BJ (cell line): ENCODE measurements at places on chromosomes 16 and 17.

- DNase-seq: no peak
Observed at GRCh38 chr17:351875-352420, 659 bp downstream of the RPH3AL start.

- DNase-seq: no peak
Observed at GRCh38 chr16:9091867-9092281, 430 bp downstream of the HAPSTR1 start.

GRCh38 chr16:11494433-11494832, 92.3 kb downstream of the LITAF start:
- DNase-seq: no peak

GRCh38 chr16:77396461-77396860, 38.4 kb downstream of the ADAMTS18 start:
- DNase-seq: no peak

DNA sequence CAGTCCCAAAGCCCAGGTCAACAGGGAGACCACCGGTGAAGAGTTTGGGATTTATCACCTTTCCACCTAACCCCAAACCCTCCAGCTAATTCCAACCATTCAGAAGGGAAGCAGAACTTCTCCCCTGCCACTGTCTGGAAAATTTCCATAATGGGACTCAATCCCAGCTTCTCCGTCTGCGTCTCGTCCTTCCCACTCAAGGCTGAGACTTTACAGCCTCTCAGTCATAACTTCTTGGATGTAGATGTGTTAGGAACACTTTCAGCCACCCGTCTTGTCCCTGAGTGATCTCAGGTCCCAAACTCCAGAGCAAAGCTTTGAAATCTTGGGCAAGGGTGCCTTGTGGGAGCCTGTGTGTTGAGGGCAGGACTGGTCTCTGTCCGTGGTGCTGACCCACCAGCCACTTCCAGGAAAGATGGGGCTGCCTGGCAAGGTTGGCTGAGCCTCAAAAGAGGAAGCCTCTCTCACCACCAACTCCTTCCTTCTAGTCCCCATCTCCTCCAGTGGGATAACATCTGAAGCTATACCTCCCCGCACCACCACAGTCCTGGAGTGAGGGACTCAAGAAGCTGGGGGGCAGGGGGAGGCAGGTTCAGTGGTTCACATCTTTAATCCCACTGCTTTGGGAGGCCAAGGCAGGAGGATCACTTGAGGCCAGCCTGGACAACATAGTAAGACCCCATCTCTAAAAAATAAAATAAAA, 9.3 kb downstream of the GAS2L2 start:
- no peak for DNase-seq

- no peak for DNase-seq
Observed at GRCh38 chr17:80919331-80920311, 72.0 kb upstream of the CHMP6 start.

DNA sequence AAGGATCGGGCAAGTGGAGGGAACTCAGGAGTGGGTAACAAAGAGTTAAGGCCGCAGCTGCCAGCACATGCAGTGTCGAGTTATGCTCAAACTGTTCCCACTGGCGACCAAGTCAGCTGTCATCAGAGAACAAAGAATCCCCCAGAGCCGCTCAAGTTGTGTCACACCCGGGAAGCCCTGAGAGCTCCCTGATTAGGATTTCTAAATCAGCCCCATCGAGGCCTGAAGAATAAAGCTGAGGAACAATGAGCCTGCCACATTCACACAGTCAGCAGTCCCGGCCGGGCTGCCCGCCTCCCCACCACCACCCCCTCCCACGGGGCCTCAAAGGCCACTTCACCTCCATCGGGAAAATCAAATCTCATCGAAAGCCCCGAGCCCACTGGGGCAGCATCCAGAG, 84.5 kb downstream of the SOX9 start:
- DNase-seq: no peak

DNA sequence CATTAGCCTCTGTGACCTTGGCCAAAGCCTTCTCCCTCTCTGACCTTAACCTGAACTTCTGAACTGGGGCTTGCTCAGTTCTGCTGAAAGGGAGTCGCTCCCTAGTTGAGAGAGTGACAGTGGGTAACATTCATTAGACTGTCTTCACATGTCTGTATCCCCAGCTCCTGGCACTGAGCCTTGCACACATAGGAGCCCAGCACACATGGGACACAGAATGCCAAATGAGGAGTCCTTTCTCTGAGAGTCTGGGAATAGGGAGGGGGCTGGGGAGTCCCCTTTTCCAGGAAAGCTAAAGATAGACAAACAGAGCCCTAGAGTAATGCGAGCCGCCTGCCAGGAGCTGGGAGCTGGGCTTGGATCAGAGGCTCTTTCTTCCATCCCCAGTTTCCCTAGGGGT, 2.5 kb downstream of the TAC4 start:
- no peak for DNase-seq

DNA sequence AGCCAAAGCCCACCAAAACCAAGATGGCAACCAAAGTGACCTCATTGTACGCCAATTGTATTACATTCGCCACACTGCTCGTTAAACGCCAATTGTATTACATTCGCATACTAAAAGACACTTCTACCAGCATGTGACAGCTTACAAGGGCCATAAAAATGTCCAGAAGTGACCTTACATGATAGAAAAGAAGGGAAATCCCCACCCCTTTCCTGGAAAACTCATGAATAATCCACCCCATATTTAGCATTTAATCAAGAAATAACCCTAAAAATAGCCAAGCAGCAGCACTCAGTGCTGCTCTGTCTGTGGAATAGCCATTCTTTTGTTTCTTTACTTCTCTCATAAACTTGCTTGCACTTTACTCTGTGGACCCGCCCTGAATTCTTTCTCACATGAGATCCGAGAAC, 25.7 kb downstream of the PSMD7 start:
- DNase-seq: no peak

DNA sequence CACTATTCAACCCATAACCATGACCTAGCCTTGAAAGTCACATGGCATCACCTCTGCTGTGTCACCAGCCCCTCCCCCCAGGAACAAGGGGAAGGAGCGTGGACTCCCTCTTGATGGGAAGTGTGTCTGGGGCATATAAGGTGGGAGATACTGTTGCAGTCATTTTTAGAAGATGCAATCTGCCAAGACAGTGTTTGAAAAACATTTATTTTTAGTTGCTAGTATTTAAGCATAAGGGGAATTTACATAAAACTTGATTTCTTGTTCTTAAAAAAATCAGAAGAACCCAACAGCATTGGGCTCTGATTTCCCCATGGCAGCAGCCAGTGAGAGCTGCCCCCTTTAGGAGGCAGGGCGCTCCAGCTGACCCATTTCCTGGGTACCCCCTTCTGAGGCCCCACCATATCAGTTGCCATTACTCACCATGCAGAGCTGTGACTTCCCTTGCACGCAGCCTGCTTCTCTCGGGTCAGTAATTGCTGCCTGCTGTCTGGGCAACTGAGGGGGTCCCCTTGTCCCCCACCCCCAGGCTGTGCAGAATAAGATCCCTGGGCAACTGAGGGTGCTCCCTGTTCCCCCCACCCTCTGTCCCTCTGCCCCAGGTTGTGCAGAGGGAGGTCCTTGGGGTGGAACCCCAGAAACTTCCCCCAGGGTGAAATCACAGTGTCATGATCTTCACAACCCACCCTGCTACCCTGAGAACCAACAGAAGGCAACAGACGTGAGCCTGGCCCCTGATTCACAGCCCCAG, 11.8 kb upstream of the CDC42EP4 start:
- no peak for DNase-seq

DNA sequence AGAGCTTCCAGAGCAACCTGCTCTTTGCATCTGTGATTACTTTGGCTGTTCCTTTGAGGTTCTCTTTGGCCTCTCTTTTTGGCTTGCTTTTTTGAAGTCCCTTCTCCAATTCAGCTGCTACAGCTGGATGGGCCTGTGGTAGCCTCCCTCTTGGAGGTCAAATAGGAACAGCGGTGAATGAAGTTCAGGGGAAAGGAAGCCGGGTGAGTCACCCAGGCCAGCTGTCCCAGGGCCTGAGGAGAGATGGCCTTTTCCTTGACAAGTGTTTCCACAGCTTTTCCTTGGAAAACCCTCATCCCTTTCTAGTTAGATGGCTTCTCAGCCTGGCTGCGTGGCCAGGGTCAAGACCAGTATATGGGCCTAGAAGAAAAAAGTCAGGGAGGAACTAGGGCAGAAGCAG, 103.1 kb downstream of the STX8 start:
- no peak for DNase-seq

- DNase-seq: no peak
Observed at GRCh38 chr16:51542981-51543815, 392.1 kb upstream of the SALL1 start.

DNA sequence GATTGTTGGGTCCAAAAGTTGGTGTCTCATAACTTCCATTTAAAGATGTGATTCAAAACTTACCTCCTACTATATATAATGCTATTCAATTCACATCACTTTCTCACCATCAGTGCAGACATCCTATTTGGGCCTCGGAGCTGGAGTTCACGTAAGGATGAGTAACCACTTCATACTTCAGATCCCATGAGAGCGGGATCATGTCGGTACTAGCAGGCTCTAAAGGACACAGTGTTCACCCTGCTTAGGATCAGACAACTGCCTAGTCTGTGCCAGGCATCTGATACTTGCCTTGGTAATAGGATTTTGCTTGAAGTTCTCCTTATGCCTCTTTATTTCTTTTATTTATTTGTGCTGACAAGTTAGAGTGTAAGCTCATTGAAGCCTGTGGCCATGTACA, 39.5 kb downstream of the RBFOX1 start:
- DNase-seq: no peak

DNA sequence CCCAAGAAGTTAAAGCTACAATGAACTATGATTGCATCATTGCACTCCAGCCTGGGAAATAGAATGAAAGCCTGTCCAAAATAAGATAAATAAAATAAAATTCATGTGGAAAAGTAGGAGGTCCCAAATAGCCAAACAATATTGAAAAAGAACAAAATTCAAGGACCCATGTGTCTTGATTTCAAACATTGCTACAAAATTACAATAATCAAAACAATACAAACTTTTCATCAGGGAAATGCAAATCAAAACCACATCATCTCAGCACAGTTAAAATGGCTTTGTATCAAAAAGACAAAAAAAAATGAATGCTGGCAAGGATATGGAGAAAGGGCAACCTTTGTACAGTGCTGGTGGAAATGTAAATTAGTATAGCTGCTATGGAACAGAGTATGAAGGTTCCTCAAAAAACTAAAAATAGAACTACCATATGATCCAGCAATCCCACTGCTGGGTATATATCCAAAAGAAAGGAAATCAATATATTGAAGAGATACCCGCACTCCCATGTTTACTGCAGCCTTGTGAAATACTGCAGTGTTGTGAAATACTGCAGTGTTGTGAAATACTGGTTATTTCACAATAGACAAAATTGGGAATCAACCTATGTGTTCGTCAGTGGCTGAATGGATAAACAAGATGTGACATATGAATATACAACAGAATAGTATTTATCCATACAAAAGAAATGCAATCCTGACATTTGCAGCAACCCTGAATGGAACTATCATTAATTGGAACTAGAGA, 24.5 kb upstream of the ZNF287 start:
- no peak for DNase-seq

DNA sequence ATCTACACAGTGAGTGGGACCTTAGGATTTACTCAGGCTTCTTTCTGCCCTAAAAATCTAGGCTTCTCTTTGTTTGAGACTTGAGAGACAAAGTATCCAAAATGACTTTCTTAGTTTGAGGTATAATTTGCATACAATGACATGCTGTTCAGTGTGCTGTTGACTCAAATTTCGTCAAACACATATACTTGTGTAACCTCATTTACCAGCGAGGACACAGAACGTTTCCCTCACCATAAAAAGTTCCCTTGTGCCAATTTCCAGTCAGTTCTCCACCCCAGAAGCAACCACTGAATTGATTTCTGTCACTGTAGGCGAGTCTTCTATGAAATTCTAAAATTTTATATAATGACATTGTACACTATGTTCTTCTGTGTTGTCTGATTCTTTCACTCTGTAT, 68.0 kb upstream of the MAF start:
- no peak for DNase-seq

- DNase-seq: no peak
Observed at GRCh38 chr16:57862698-57863433, 60.6 kb upstream of the KIFC3 start.

- no peak for DNase-seq
Observed at GRCh38 chr16:25023556-25023955, 8.4 kb upstream of the ARHGAP17 start.

DNA sequence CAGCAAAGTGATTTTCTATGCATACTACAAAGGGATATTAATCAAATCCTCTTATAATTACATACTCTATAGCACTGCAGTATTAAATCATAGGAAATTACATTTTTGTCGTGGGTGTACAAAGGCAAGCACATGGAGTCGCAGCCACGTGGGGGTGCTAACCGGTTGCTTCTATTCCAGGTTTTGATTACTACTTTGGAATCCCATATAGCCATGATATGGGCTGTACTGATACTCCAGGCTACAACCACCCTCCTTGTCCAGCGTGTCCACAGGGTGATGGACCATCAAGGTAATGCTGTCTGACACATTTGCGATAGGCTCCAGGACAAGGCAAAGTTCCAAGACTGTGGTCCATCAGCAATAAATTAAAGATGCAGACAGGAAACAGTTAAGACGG, 60.1 kb downstream of the ARSG start:
- DNase-seq: no peak

DNA sequence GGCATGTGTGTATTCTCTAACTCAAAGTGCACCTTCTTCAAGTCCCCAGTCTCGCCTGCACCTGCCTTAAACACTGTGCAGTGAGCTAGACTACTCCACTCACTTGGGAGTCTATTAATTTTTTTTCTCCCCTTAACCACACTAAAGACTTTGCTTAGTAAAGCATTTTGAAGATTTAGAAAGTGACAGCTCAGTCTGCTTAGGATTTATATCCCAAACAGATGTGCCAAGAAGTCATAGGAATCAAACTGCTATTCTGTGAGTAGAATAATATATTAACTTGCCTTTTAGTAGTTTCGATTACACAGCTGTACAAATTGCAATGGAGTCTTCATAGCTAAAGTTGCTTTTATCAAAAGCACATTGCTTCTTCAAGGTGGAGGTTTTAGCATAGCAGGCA, 47.2 kb upstream of the MED13 start:
- DNase-seq: no peak

- no peak for DNase-seq
Observed at GRCh38 chr17:52383493-52384100, 225.1 kb upstream of the CA10 start.

- no peak for DNase-seq
Observed at GRCh38 chr17:52827526-52827925, 669.0 kb upstream of the CA10 start.

- DNase-seq: no peak
Observed at GRCh38 chr17:50149091-50149416, 1.4 kb downstream of the PPP1R9B start.

DNA sequence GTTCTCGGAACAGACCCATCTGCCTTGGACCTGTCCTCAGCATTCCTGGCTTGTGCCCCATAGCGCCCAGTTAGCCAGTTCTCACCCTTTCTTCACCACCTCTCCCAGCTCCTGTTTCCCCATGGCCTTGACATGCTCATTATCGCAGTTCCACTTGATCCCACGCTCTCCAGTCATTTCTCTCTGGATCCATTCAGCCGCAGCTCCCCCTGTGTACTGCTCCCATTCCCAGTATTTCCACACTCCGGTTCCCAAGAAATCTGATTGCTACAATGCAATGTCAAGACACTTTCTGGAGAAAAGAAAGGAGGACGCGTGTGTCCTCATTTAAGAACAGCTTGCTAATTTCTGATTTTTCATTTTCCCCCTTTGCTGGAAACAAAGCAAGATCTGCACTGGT, 55.4 kb downstream of the TMEM186 start:
- no peak for DNase-seq
